ENCODE measurements at places on chromosomes 12 and 14.

DNA sequence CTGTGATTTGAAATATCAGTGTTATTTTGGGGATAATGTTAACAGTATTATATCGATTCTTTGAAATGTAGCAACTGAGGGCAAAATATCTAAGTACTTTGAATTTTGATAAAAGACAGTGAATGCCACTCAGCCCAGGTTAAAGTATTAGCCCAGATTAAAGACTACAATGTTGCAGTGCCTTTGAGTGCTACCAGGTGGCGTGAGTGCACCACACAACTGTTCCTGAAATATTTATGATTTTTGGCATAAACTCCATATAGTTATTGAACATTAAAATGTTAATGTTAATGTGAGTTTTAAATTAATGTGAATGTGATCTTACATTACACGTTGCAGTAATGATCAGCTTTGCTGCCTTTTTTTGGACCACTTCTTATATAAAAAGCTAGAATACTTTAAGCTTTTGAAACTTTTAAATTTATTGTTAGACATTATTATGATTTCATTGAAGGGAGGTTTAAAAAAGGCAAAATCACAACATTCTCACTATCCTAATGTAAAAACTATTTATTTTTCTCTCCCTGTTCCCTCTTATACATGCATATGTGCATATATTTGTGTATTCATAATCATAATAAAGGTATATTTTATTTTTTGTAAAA is 22.5 kb downstream of the MRPS35 start:
- DNase-seq: peak; percentile 35

GRCh38 chr12:13950502-13950901 is 30.9 kb downstream of the GRIN2B start:
- no peak for DNase-seq

GRCh38 chr12:102069707-102070106 is 7.9 kb upstream of the WASHC3 start:
- DNase-seq: no peak

GRCh38 chr12:124684971-124685688 is 117.7 kb upstream of the NCOR2 start:
- no peak for DNase-seq

GRCh38 chr14:59103396-59103795 is 85.1 kb upstream of the DAAM1 start:
- no peak for DNase-seq

DNA sequence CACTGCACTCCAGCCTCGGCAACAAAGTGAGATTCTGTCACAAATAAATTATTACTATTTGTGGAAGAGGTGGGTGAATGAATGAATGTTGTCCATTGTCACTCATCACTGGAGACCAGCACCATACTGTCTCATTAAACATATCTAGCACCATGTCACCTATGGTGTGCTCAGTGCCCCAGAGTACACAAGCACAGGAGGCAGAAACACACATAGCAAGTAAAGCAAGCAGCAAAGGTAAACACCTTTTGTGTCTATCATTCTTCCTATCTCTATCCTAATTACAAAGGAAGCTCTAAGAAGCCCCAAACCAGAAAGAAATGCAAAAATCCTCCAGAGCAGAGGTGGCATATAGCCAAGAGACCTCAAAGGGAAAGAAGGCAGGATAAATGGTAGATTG is 9.2 kb downstream of the ERO1A start:
- no peak for DNase-seq

All from transverse colon (tissue), 4 donors.